ENCODE measurements at places on chromosomes 13 and 19.

- DNase-seq = no peak
These were observed 2.5 kb downstream of the CFD start for GRCh38 chr19:861756-862580.

- peak; percentile 75 for DNase-seq
These were observed 115.5 kb downstream of the CYSLTR2 start for GRCh38 chr13:48769107-48769704.

GRCh38 chr19:57052081-57052480 lies 67.7 kb upstream of the USP29 start:
- no peak for DNase-seq

- no peak for DNase-seq
These were observed 19.0 kb downstream of the CCDC8 start for GRCh38 chr19:46394402-46394797.

DNA sequence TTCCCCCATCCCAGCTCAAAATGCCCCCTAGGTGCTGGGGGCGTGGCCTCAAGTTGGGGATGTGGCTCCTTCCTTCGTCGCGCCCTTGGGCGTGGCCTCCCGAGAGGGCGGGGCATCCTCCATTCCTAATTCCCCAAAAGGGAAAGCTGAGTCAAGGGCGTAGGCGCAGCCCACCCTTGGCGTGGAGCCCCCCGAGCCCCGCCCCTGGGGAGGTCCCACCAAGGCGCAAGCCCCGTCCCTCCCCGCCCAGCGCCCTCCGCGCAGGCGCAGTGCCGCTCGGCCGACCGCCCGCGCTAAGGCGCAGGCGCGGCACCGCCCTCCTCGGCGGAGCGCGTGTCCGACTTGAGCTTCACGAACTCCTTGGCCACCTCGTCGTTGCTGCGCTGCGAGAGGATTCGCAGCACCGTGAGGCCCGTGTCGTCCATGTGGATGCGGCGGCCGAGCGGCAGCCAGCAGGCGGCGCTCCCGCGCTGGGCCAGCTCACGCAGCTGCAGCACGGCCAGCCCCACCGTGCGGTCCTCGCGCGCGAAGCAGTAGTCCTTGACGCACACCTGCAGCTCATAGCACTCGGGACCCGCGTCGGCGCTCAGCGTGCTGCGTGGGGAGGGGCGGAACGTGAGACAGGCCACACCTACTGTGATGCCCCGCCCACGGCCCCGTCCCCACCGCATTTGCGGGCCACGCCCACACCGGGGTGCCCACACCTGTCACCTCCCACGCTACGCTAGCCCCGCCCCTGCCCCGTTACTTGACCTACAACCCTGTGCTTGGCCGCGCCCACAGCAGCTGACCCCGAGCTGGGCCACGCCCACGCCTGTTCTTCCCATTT lies 50.5 kb downstream of the COLGALT1 start:
- peak; percentile 5 for DNase-seq

DNA sequence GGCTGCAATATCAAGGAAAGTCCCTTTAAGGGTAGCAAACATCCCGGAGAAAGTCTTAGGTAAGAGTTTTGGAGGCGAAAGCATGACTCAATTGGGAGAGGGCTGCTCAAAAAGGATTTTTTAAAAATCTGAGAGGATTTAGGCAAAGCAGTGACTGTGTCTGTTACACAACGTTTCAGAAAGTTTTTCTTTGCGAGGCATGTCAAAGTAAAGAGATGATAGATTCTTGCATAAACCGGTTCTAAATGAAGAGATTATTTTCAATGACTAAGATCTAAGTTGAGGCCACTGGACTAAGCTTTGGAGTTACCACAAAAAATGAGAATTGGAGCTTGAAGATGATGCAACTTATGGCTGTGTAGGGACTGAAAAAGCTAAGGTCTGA lies 43.7 kb upstream of the ENOX1 start:
- DNase-seq = peak; percentile 73

- DNase-seq = no peak
These were observed 136.1 kb downstream of the LACC1 start for GRCh38 chr13:44015811-44016210.

DNA sequence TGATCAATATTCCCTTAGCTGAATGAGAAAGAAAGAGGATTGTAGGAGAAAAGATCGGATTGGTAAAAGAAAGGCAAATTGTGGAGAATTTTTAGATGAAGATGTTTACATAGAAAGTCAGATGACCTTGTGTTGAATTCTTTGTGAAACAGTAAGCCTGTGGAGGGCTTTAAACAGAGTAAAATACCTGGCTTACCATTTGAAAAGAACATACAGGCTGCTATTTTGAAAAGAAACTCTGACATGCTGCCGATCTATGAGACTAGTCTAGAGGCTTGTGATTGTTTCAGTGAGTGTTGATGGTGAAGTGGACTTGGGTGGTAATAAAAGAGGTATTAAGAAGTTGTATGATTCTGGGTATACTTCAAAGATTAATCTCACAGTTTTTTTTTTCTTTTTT lies 938.9 kb upstream of the PRR20A start:
- DNase-seq = no peak

- DNase-seq = no peak
These were observed 317.5 kb downstream of the KLF12 start for GRCh38 chr13:73816702-73817101.

DNA sequence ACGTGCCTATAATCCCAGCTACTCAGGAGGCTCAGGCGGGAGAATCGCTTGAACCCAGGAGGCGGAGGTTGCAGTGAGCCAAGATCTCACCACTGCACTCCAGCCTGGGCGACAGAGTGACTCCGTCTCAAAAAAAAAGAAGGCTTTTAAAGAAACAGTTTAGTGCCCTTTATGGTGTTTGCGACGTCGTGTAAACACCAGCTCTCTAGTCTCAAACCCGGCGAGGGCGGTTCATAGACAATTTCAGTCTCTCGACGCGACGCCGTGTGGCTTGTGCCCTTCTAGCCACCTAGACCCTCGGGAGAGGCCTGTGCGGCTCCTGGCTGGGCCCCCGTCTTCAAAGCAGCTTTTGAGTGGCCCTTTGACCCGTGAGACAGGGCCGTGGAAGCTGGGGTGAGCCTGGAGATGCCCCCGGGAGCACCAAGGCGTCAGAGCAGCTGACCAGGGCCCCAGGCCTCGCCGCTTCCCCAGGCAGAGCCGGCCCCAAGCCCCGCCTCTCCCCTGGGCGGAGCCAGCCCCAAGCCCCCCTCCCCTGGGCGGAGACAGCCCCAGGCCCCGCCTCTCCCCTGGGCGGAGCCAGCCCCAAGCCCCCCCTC lies 5.0 kb upstream of the MADCAM1 start:
- no peak for DNase-seq

DNA sequence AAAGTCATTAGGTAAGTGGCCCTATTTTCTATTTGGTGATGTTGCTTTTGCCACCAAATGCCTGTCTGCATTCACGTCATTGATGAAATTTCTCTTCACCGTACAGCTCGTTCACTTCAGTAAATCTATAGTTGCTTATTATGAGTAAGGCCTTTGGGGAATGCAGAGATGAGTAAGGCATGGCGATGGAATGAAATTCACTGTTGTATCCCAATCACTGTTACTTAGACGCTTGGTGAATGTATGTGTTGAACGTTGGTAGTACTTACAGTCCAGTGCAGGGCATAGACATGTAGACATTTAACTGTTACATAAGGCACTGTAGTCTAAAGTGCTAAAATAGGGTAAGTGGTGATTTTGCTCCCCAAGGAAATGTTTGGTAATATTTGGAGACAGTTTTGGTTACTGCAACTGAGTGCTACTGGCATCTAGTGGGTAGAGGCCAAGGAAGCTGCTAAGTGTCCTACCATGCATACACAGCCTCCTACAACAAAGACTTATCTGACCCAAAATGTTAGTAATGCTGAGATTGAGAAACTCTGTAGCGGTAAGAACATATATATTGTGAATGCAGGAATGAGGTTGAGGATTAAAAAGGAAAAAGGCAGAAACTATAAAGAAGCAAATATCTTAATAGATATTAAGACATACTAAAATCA lies 5.8 kb downstream of the AKAP11 start:
- DNase-seq = no peak

GRCh38 chr19:16698914-16699313 lies 20.7 kb upstream of the NWD1 start:
- DNase-seq = no peak

DNA sequence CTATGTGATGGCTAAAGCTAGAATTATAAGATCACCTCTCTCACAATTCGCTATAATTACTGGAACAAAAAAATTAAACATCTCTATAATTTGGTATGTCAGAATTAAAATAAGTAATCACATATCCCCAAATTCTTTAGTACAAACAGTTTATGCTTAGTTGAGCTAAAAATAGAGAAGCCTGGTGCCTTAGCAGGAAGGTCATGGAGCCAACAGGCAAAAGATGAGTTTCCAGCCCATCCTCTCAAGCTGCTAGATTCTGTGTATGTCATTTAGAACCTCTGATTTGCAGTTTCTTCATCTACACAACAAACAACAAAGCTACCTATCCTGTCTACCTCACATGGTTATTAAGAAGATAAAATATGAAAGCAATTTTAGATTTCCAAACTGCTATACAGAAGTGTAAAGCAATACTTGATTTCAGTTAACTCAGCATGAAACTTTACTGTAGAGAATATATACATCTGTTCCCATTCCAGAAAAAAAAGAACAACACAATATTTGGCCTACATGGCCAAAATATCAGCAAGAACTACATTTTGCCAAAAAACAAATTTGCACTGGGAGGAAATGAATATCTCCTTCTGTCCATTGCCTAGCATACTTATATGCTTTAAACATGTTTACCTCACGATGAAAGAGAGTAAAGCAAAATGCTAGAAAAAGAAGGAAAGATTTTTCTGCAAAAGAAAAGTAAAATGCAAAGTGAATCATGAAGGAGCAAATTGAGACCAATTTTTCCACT lies 294.0 kb upstream of the MIR17HG start:
- no peak for DNase-seq

GRCh38 chr19:42281146-42281826 lies 12.2 kb downstream of the CIC start:
- DNase-seq = no peak

DNA sequence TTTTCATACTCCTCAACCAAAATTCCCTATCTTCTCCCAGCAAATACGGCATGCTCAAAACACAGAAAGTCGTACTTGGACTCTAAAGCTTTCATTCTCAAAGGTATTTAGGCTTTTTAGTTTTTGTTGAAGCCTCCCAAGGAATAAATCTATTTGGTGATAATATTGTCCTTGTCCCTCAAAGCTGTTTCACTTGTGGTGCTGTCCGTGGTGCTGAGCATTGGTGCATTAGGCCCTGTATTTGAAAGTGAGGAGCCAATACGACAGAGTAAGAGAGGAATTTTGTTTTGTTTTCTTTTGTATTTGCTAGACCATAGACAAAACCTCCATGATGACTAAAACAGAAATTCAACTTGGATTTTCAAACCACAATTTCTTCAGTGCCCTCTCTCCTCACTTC lies 3.2 kb upstream of the LGALS13 start:
- no peak for DNase-seq

DNA sequence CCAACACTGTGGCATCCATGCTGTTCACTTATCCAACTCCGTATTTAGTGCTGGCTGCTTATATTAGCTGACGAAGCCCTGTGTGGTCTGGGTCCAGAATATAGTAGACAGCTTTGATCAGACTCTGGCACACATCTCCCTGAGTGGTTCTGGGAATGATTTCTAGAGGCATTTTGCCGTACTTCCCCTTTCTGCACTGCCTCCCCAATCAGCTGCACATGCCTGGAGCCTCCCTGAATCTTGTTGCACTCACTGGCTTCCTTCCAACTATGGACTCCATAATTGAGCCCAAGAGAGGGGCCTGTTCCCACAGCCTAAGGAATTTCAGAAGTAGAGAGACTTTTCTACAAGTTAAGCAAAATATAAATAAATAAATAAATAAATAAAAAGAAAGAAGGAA lies 30.4 kb upstream of the PCDH8 start:
- no peak for DNase-seq

DNA sequence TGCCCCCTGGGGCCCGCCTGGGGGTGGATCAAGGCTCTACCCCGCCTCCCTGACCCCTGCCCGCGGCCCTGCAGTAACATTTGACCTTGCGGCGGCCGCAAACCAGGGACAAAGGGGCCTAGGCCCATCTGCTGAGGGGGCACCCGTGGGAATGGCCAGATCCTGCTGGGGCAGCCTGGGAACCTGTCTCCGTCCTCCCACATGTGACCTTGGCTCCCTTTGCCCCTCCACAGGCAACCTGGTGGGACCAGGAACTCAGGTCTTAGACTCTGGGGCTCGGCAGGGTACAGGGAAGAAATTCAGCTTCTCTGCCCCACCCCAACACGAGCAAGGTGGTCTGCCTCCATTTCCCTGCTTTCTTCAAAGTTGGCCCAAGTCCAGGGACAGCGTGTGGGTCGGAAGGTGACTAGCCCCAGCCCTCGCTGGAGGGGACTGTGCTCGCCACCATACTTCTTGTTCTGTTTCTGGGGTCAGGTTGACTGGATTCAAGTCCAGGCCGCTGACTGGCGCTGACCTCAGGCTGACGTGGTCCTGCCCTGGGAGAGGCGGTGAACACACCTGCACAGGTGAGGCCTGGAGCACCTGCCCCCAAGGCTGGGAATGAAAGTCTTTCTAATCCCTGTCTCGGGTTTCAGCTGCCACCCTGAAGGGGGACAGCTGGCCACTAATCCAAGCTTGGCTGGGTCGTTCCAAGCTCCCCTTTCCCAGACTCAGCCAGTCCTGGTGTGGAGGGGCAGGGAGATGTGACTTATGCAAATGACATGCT lies 2.5 kb upstream of the NR2F6 start:
- no peak for DNase-seq

DNA sequence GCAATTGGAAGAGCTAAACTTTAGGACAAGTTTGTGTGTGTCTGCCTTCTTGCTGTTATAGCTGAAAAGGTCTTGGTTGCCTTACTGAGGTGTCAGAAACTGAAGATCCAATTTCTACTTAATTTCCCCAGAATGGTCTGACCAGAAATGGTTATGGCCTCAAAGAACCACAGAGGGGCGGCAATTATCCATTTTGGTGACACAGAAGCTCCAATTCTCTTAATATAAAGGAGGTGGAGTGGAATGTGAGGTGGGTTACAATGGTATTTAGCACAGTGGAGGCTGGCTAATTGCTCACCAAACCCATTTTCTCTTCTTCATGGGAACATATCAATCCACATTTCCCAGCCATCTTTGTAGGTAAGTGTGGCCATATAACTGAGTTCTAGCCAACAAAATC lies 1157.2 kb downstream of the OLFM4 start:
- DNase-seq = no peak

DNA sequence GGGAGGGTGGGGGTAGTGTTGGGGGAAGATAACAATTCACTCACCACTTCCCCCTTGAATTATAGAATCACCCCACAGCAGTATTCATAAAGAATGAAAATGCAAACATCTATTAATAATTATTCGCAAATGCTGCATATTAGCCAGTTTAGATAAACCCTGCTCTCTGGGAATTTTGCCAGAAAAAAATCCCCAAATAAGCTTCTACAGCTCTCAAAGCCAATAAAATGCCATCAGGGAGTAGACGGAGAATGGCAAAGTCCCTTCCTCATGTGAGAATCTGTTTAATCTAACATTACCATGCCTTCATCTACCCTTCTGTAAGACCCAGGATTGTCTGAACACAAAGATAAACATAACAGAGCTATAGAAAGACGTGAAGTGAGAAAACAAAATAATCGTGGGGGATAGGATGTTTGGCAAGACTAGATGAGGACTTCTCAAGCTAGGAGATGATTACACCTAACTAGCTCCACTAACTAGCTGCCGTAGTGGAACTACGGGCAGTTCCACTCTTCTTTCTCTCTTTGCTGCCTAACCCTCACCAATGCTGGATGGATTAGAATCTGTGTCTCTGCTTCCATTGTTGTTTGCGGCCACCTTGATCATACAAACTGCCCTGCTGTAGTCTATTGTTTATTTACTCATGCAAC lies 32.4 kb upstream of the CACNA1A start:
- no peak for DNase-seq

All from AG09319 (cell line).